Activated gamma-delta T cell (primary cell): ENCODE measurements at places on chromosomes 6 and 20.

- no peak for DNase-seq
Observed at GRCh38 chr20:53569606-53570307, 23.9 kb downstream of the ZNF217 start.

- no peak for DNase-seq
Observed at GRCh38 chr20:57851025-57851682, 141.3 kb upstream of the PMEPA1 start.

- no peak for DNase-seq
Observed at GRCh38 chr6:120303527-120303926, 954.0 kb upstream of the MAN1A1 start.

- no peak for DNase-seq
Observed at GRCh38 chr6:79872303-79872702, 75.0 kb downstream of the ELOVL4 start.

DNA sequence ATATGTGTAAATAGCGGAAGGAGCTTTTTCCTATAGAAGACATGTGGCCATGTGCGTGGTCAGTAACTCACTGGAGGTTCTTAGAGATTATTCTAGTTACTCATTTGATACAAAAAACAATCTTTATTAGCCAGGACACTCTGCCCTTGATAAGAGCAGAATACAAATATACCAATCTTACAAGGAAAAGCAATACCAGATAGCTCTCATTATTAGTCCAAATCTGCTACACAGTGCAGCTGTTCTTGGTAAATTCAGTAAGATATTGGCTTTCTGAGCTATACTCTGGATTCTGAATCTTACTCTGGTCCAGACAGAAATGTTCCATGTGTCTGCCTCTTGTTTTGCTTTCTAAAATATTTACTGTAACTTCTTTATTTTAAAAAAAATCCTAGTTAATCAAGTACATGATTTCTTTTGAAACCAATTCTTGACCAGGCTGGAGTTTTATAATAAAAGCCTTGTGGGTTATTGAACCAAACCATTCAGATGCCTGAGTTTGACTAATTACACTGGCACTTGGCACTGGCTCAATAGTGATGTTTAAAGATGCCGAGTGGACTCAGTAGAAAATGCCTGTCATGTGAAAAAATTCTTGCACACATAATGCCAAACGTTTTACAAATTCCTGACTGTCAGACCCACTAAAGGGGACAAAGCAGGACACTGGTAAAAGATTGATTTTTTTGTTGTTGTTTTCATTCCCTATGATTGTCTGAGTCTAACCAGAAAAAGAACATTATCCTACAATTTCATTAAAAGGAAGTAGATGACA, 242.8 kb upstream of the TCF21 start:
- DNase-seq: no peak

DNA sequence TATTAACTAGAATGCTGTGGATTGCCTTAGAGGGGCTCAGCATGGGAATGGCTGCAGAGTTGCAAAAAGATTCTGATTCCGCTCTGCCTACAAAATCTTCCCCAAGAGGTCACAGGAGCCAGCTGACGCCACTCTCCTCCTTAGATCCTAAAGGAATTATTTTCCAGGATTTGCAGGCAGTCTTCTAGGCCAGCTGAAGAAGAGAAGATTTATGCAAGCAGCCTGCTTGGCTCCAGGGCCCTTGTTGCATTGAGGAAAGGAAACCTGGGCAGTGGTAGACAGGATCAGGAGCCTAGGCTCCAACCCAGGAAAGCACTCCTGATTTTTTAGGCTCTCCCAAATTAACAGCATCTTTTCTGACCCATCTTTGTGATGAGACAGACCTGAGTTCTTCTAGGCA, 245.8 kb downstream of the PKHD1 start:
- no peak for DNase-seq

- DNase-seq: no peak
Observed at GRCh38 chr6:69265706-69266105, 531.1 kb downstream of the LMBRD1 start.

DNA sequence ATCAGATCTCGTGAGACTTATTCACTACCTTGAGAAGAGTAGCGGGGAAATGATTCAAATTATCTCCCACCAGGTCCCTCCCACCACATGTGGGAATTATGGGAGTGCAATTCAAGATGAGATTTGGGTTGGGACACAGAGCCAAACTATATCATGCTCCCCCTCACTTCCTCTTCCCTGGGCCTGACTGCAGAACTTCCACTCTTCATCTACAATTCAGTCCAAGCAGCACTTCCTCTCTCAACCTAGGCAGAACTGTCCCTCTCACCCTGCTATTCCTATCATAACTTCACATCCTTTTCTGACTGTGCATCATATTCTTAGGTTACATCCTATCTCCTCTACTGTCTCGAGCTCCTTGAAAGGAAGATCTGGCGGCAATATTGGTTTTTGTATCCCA, 184.0 kb upstream of the HDDC2 start:
- DNase-seq: no peak

DNA sequence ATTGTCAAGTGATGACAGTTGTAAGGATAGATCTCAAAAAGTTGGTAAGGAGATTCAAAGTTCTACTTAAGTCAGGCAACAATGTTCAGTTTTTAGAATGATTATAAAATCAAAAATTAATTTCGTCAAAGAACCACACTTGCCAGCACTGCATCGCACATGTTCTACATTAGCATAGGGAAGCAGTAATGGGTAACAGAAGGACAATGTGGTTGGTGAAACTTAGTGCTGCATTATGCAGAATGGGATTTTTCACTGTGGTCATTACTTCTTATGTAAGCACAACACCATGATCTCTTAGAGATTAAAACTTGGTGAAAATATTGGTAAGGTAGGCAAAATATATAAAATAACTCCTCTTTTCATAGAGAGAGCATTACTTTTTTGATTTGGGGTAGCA, 173.7 kb upstream of the THEMIS start:
- no peak for DNase-seq
